Osteoblast (primary cell): ENCODE measurements at places on chromosomes 2 and 18. TPM values are rescaled to one million over a fixed set of nuclear protein-coding genes. Genes with fewer than 3 reads are reported as not detected.

NLRC4 gene
- not detected in 2 replicates for total RNA-seq

DNA sequence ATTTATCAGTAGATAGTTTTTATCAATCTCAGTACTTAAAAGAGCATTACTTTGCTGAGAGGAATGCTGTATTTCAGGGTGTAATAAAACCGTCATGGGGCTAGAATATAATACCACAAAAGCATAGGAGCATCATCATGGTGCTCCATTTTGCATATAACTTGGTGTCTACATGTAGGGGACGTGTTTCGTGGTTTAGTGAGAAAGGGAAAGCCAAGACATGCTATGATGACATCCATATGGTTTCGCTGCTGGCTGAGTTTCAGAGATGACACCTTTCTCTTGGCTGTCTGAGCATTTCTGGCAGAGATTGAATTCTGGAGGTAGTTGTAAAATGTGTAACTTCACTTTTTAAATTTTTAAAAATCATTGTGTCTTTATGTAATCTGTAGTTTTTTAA is 32.4 kb downstream of the WDR43 start:
- peaks cover 88% of the 10 kb centered on the region for H3K36me3 ChIP-seq
- no peaks in the 10 kb centered on the region for H3K4me1 ChIP-seq
- H3K27me3 ChIP-seq: no peaks in the 10 kb centered on the region
- no peak for DNase-seq

- no peak overlapping the region for H3K27ac ChIP-seq
- no peak overlapping the region for H3K4me3 ChIP-seq
- no peaks in the 10 kb centered on the region for H3K4me1 ChIP-seq
- H3K36me3 ChIP-seq: peaks cover 93% of the 10 kb centered on the region
Measured at GRCh38 chr2:235044501-235045271, 92.9 kb downstream of the SH3BP4 start.

GRCh38 chr18:9792565-9793245 is 84.6 kb downstream of the RAB31 start:
- peaks cover 3% of the 10 kb centered on the region for H3K4me1 ChIP-seq
- no peak overlapping the region for H3K4me3 ChIP-seq
- H3K27me3 ChIP-seq: no peaks in the 10 kb centered on the region
- H3K36me3 ChIP-seq: peaks cover 2% of the 10 kb centered on the region

GRCh38 chr2:138201286-138201685 is 237.0 kb downstream of the HNMT start:
- no peak overlapping the region for H3K27ac ChIP-seq
- no peaks in the 10 kb centered on the region for H3K4me1 ChIP-seq
- no peaks in the 10 kb centered on the region for H3K27me3 ChIP-seq
- no peak overlapping the region for H3K4me3 ChIP-seq
- DNase-seq: no peak

DNA sequence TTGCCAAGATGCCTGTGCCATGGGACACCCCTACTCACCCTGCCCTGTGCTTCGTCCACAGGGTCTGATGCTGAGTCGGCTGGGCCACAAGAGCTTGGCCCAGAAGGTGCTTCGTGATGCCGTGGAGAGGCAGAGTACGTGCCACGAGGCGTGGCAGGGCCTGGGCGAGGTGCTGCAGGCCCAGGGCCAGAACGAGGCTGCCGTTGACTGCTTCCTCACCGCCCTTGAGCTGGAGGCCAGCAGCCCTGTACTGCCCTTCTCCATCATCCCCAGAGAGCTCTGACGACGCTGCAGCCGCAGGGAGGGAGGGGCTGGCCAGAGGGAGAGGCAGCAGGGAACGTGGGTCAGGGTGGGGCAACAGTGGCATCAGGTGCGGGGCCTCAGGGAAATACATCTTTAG is 81.5 kb downstream of the STPG4 start:
- H3K27ac ChIP-seq: peak overlapping the region; percentile 98
- peaks cover 65% of the 10 kb centered on the region for H3K4me1 ChIP-seq
- no peak overlapping the region for H3K4me3 ChIP-seq
- peaks cover 28% of the 10 kb centered on the region for H3K36me3 ChIP-seq

- no peaks in the 10 kb centered on the region for H3K36me3 ChIP-seq
- H3K27me3 ChIP-seq: no peaks in the 10 kb centered on the region
- no peak for DNase-seq
- H3K4me3 ChIP-seq: no peak overlapping the region
Measured at GRCh38 chr2:160592993-160593392, 99.4 kb upstream of the RBMS1 start.

- no peak overlapping the region for H3K27ac ChIP-seq
- no peaks in the 10 kb centered on the region for H3K27me3 ChIP-seq
- no peak for DNase-seq
- H3K4me1 ChIP-seq: no peaks in the 10 kb centered on the region
Measured at GRCh38 chr2:241330616-241330981, 14.9 kb downstream of the SEPTIN2 start.
